ENCODE measurements at places on chromosomes 12 and 14.

DNA sequence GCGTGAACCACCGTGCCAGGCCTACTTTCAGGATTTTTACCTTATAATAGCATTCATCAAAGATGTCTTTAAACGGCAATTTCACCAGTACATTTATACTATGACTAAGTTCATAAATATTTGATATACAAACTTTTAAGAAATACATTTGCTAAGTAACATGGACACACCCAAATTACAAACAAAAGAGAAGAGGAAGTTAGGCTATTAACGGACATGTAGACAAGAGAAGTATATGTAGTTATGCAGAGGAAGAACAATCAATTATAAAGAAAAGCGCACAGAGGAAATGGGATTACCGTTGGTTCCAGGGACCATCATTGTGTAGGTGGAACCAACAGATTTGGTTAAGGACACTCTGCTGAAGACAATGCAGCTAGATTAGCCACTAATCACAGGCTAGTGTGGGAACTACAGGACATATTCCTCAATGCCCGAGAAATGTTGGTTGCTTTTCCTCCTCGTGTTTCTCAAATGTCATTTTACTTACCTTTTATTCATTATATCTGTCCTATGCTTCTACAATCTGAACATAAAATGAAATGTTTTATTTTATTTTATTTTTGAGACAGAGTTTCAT is 24.0 kb upstream of the PKP2 start:
- DNase-seq, result no peak

GRCh38 chr14:89856871-89857345 is 97.6 kb downstream of the EFCAB11 start:
- no peak for DNase-seq

DNA sequence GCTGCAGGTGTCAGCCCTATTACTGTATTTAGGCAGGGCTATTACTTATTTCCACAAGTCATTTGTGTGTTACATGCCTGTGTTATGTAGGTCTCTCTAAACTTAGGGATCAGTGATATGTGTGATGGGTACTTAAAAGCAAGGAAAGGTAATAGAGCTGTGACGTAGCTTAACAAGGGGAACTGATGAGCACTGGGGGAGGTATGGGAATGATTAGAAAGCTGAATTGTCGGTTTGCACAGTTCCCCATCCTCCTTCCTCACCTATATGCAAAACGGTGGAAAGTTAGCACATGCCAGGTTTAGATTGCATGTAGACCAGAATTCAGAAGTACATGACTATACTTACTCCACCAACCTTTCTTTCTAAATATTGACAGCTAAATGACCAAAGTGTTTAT is 494.3 kb upstream of the GARIN6 start:
- DNase-seq, result no peak

GRCh38 chr12:120264904-120265472 is 542 bp downstream of the PXN start:
- DNase-seq, result no peak

DNA sequence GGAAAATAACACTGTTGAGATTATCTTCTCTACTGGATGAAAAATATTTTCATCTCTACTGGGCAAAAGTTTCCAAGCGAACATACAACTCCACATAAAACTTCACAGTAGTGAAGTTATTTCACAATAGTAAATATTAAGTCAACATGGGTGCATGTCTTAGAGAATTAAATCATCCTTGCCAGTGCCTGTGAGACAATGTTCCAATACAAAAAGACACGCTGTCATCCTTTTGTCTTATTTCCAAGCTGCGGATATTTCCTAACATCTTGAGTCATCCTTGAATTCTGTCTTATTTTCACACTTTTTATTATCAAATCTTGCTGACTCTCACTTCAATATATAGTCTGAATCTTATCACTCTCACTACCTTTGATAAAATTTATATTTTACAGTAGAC is 142.9 kb upstream of the KITLG start:
- no peak for DNase-seq

DNA sequence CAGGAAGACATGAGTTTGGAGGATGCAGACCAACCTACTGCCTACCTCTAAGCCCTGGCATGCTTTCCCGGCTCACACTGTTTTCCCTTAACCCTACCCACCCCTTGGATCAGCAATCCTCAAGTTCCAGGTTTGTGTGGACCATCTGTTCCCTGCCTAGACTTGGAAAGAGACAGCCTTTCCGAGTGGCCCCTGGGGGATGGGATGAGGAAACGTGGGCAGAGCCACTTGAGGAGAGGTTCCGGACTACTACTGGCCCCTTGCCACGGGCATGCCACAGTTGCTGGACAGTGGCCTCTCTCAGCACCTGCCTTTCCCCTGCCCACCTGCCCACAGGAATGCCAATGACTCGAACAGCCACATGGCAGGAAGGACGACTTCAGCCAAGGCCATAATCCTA is 135.9 kb downstream of the SLC15A4 start:
- DNase-seq, result no peak

GRCh38 chr12:40106202-40106533 is 287 bp upstream of the SLC2A13 start:
- DNase-seq, result no peak

GRCh38 chr14:85617791-85618190 is 87.8 kb downstream of the FLRT2 start:
- DNase-seq, result no peak

- DNase-seq, result no peak
Observed at GRCh38 chr12:103318566-103318965, 177.2 kb downstream of the C12orf42 start.

DNA sequence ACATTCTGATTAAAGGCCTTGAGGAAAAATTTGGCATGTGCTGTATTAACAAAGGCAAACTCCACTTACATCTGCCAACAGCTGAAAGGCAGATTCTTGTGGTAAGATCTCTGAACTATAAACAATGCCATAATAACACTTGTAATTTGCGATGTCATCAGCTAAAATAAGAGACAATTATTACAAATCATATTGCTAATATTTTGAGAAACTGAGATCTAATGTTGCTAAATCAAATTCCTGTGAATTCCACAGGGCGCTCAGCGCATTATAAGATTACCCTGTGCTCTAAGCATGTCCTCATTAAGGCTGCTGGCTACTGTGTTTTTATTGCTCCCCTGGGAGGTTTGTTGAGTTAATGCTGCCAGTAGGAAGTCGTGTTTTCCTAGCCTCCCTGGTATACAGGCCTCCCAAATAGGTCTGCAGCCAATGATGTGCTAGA is 244.8 kb downstream of the DACT1 start:
- no peak for DNase-seq

DNA sequence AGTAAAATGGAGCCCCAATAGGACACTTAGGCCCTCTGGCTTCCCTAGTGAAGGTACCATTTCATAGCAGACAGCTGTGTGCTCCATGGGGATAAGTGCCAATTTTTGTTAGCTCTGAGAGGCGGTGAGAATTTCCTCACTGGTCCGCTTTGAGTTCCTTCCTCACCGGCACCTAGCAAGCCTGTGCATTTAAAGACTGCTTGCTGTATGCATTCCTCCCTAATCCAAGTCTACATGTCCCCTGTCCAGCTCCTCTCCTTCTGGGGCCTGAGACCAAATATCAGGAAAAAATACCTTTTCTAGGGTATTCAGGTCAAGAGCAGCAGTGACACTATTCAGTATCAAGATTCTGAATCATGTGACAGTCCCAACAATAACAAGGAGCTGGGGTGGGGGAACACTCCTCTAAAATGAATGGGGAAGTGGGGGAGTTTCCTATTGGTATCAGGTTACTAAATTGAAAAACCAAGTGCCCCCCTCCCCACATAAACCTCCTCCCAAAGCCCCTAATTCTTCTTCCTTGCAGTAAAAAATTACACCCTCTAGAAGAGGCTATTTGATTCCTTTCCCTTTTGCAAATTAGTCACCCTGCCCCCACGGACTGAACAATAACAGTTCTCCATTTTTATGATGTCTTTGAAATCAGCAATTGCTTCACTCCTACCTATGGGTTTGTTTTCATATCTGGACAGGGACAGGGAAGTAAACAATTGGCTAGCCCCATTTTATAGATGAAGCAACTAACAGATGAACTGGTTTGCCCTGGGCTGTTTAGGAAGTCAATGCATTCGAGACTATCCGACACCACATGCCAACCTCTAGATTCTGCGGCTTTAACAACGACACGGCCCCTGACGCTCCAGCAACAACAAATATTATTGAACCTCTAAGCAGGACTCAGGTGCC is 28.9 kb downstream of the BCL11B start:
- DNase-seq, result no peak

DNA sequence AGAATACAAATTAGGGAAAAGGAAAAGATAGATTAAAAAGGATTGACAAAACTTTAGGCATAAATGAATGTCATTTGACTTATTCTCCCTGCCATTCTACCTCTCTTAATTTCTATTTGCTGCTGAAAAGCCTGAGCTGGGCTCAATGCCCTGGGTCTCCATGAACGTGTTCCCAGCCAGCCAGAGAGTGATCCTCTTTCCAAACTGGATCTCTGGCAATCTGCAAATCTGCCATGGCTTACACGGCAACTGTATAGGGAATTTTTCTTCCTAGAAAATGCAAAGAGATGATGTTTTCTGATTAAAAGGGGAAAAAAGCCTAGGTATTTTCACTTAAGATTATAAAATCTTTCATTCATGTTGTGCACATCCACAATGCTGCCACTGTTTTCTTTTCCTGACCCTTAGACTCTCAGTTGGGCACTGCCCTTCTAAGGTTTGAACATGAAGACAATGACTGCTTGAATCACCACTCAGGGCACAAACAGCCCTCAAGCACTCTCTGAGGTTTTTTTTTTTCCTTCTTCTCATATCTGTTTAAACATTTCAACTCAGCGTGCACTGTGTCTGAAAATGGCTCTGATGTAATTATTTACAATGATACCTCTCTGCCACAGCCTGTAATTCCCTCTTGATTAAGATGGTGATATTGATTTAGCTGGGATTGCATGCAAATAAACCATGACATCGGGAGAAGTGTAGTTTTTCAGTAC is 60.3 kb downstream of the DACT1 start:
- DNase-seq, result no peak

DNA sequence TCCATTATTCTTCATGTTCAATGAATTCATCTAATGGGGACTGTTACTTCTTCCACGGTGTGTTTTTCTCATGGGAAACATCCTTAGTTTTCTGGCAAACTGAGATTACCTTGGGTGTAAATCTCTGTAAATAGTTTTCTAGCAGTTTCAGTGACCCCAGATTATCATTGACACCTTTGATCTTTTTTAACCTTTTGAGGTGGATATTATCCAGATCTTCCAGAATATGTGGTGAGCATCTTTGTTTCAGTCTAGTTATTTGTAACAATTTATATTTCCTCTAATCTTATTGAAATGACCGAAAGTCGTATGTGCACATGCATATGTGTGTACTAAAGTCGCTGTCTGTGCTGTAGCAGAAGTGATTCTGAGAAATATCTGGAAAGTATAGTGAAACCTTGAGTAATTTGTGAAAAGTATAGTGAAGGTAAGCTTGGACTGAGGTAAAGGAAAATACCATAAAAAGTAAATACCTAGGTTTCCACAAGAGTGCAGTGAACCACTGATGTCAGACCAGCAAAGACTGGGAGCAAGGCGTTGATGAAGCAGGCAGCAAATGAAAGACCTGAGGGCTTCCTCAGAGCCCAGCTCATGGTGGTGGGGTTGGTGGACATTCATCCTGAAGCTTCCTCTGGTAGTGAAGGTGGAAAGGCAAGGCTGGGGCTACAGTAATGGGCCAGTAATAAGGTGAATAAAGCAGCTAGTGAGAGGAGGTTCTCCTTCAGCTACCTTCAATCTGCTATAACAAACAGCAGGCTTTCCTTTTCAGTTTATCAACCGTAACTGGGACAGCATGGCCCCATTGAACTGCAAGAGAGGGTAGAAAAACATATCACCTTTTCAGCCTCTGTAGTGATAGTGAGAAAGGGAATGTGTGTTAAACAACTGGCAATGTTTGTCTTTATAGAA is 480.2 kb upstream of the FBXO33 start:
- DNase-seq, result no peak

- DNase-seq, result no peak
Observed at GRCh38 chr12:4089956-4090355, 183.6 kb upstream of the CCND2 start.

GRCh38 chr12:112597986-112598385 is 179.2 kb downstream of the PTPN11 start:
- DNase-seq, result no peak

GRCh38 chr14:94124582-94125377 is 4.6 kb downstream of the IFI27L2 start:
- DNase-seq, result no peak

DNA sequence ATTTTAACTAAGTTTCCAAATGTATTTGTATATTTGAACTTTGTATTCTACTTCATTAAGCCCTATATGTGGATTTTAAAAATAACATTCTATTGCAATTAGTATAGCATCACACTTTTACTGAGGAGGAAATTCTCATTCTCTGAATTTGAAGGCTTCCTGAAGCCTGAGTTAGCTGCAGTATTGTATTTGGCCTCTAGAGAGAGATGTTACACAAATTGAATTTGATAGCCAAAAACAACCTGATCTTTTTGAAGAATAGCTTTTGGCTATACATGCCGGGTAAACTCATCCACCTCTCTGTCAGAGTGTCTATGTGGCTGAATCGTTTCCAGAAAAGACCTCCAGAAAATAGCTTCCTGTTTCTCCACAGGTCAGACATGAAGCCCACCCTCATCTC is 316.5 kb upstream of the OR4E1 start:
- DNase-seq, result no peak

- no peak for DNase-seq
Observed at GRCh38 chr14:69876221-69876847, 2.9 kb upstream of the SMOC1 start.

DNA sequence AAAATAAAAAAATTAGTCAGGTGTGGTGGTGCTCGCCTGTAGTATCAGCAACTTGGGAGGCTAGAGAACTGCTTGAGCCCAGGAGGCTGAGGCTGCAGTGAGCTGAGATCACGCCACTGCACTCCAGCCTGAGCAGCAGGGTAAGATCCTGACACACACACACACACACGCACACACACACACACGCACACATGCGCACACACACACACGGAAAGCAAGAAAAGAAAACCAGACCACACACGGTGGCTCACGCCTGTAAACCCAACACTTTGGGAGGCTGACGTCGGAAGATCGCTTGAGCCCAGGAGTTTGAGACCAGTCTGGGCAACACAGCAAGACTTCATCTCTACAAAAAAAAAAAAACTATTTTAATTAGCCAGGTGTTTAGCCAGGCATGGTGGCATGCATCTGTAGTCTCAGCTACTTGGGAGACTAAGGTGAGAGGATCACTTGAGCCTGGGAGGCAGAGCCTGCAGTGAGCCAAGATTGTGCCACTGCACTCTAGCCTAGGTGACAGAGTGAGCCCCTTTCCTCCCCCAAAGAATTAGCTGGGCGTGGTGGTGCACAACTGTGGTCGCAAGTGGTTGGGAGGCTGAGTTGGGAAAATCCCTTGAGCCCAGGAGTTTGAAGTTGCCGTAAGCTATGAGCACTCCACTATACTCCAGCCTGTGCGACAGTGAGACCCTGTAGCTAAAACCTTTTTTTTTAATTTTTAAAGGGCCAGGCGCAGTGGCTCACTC is 44.5 kb downstream of the HECTD1 start:
- DNase-seq, result no peak

GRCh38 chr12:67413577-67413976 is 144.4 kb downstream of the CAND1 start:
- no peak for DNase-seq

Measured in stimulated activated CD4-positive, alpha-beta T cell treated with anti-CD3 and anti-CD28 coated beads, Interleukin-1b, Interleukin-23, amount 100 ng/mL, for 1 hour (primary cell).